ENCODE measurements at places on chromosomes 7 and 10.

- DNase-seq, result no peak
These were observed 1.0 kb downstream of the DDC start for GRCh38 chr7:50564171-50564570.

DNA sequence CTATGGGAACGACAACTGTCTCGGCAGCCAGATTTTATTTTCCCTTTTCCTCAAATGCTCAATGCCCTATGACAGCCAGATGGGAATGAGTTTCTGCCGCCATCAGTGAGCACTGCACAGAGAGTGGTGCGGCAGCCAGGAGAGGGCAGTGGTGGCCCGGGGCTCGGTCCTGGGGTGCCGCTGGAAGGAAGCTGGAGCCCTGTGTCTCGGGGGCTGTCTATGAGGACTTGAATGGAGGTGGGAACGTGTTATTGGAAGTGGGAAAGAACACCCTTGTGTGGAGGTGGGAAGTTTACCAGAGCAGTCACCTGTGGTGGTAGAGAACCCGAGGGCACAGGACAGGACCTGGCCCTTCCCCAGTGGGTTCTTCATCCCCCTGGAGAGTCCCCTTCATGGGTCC, 35.8 kb downstream of the JAKMIP3 start:
- no peak for DNase-seq

- DNase-seq, result no peak
These were observed 35.4 kb downstream of the LRRC4 start for GRCh38 chr7:127995881-127996215.

DNA sequence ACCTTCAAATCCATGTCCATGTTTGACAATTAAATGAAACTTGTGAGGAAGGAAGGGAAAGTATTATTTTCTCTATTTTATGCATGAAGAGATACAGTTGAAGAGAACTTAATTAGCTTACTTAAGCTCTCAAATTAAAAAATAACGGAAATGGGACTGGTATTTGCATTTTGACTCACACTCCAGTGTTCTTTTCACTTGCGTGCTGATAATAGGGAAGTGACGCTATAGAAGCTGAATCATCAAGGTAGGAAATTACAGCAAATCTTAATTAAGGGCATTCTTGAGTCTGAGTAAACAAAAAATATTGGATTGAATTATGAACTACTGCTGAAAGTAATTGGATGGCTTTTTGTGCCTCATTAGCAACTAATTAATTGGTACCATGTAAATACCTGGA, 44.0 kb upstream of the NPVF start:
- no peak for DNase-seq

- no peak for DNase-seq
These were observed 94.9 kb downstream of the PTPRE start for GRCh38 chr10:128001849-128002248.

GRCh38 chr7:151068069-151068773, 8.8 kb downstream of the SLC4A2 start:
- no peak for DNase-seq

Data from hematopoietic multipotent progenitor cell treated with erythropoietin and hydrocortisone succinate and interleukin-3 and kit ligand, for 6 days (in vitro differentiated cells).